ENCODE measurements at places on chromosomes 13 and 19. TPM values are rescaled to one million over a fixed set of nuclear protein-coding genes. Genes with fewer than 3 reads are reported as not detected.

ZNF223 gene
- total RNA-seq: 4.1 TPM

SKA3 gene
- 1.2 TPM for total RNA-seq

TGFBR3L gene
- total RNA-seq: 1.0 TPM

LHB gene
- not detected for total RNA-seq

PPP1R15A gene
- total RNA-seq: 37.8 TPM

SERPINE3 gene
- total RNA-seq: not detected

GSX1 gene
- total RNA-seq: not detected

ERICH4 gene
- not detected for total RNA-seq

S1PR2 gene
- total RNA-seq: 19.0 TPM

KLHL1 gene
- total RNA-seq: not detected

ACP5 gene
- 14.2 TPM for total RNA-seq

FGF9 gene
- total RNA-seq: 1.1 TPM

KIR2DL3 gene
- not detected for total RNA-seq

GJB2 gene
- 2.5 TPM for total RNA-seq

PALM gene
- 136 TPM for total RNA-seq

SGCG gene
- not detected for total RNA-seq

KLK4 gene
- not detected for total RNA-seq

CLDND2 gene
- not detected for total RNA-seq

SEMA6B gene
- 5.6 TPM for total RNA-seq

All from ovary (tissue), 10 donors.